ENCODE measurements at places on chromosomes 5 and 9.
A peak's percentile ranks its signal among the peaks of the same experiment; 100 is the strongest.

DNA sequence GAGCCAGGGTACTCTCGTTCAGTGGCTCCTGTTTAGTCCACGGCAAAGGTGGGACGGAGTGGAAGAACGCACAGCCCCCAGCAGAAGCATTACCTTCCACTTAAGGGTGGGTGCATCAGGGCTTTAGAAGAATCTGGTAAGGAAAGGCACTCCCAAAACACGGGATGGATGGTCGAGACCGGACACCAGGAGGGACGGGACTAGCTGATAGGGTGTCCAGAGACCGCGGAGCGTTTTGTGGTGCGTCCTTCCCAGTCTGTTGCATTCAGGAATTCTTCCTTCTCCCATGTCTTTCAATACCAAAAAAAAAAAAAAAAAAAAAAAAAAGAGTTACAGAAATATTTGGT is 545 bp upstream of the CTSV start:
- peak; percentile 52 for DNase-seq

- peak; percentile 70 for DNase-seq
These were observed 202.7 kb upstream of the CDKN2B start for GRCh38 chr9:22211588-22212360.

DNA sequence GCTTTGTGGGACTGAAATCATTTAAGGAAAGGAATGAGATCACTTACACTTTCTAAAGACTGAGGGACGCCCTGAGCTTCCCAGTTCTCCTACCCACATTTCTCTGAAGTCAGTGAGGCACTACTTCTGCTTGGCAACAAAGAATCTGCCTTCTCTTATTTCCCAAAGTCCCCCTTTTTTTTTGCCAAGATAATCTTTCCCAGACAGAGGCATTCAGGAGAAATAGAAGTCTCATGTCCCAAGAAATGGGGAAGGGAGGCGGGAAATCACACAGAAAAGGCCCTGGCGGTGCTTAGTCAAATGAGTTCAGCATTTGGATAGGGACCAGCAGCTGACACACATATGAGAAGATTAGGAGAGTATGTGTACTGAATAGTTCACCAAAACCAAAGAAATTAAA is 159.7 kb downstream of the MUSK start:
- DNase-seq = no peak

DNA sequence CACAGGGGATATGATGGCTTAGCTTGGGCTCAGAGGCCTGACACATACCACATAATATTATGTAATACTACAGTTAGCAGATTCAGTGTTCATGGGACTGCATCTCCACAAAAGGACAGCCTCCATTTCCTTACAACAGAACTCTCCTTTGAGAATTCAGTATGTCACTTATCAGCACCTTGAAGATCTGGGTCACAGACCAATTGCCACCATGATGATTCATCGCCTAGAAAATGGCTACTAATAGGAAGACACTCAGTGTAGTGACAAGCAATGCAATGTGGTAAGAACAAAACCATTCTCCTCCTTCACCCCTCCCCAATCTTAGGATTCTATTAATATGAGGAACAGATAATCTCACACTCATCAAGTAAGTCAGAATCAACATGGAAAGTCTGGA is 38.7 kb upstream of the PRLR start:
- no peak for DNase-seq

- DNase-seq = no peak
These were observed 69.8 kb upstream of the SLC1A3 start for GRCh38 chr5:36536616-36537005.

- no peak for DNase-seq
These were observed 275.5 kb downstream of the GLIS3 start for GRCh38 chr9:4024281-4024777.

- no peak for DNase-seq
These were observed 79.3 kb downstream of the TMC1 start for GRCh38 chr9:72600671-72601070.

DNA sequence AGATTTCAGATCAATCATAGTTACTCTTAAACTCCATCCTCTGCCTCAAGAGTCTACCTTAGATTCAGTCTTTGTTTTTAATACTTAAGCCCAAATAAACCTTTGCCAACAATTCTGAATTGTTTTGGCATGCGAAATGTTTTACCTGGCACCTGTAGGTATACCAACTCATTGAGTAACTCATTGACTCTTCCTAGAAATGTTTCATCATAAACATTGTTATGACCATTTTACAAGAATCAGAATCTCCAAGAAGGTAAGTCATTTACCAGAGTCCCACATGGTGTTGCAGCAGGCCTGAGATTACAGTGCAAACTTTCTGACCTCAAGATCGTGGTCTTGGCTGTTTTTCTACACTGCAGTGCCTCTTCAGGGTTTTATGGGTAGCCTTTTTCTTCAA is 750.4 kb downstream of the BRINP1 start:
- no peak for DNase-seq

DNA sequence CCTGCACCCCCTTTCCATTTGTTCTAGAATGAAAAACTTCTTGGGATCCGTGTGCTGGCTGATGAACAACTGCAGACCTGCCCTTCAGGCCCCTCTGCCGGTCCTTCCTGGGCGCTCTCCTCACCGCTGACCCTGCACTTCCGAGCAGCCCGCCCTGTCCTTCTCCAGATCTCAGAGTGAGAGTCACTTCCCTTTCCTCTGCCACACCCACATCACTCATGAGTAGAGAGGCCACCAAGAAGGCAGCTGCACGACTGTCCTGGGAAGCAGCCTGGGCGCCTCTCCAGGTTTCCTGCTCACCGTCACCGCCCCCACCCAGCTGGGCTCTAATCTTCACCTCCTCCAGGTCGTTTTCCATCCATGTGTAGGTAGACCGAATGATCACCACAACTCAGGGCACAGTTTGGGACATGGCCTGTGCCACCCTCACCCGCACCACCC is 35.0 kb upstream of the NSMF start:
- DNase-seq = no peak

GRCh38 chr9:121755581-121755980 is 104.1 kb downstream of the DAB2IP start:
- no peak for DNase-seq

DNA sequence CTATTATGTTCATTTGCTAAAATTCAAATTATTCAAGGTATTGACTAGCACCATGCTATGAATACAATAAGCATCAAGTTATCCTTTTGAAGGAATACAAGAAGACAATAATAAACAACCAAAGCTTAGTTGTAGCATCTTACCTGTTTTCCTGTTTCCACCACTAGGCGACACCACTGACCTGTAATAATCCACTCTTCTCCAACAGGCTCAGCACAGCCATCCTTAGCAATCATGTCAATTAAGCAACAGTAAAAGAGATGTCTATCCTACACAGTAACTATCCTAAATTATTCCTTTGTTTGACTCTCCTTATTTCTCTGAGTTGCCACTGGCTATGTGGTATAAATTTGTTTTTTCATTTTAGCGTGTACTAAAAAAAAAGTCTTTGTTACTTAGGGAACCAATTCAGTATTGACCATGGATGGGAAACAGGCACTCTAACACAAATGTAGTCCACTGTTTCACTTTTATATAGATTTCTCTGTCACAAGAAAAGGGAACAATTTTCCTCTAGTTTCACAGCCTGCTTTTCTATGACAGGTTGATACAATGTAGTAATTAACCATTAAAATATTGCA is 46.2 kb downstream of the PCA3 start:
- peak; percentile 40 for DNase-seq

DNA sequence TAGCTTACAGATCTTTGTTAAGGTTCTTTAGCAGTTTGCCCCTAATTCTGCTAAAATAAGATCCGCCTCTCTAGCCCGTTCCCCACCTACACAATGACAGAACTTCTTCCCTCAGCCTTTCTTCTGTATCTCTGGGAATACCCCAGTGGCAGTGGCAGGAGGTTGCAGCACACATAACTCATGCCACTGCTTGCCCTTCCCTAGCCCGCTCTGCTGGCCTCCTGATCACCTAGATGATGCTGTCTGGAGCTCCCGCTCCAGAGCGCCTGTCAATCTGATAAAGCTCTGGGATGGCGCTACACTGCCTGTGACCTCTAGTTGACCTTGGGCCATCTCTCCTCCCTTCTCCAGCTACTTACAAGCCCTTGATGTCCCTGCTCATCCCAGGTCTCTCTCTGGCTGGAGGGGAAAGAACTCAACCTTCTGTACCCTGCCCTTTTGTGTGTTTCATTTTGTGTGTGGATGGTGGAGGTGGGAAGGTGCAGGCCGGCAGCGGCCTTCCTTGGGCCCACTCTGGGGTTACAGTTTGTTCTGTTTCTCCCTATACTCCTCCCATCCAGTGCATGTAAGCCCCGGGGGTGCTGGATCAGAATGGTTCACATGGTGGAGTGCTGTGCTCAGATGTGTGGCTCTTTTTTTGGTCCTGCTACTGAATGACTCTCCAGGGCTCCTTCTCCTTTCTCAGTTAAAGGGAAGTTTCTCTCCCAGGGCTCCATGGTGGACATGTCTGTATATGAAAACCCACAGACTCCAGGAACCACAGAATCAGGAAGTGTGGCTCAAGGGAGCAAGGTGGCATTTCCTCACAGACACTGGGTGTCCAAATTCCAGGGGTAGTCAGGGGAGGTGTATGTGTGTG is 29.1 kb downstream of the MTX3 start:
- DNase-seq = no peak

DNA sequence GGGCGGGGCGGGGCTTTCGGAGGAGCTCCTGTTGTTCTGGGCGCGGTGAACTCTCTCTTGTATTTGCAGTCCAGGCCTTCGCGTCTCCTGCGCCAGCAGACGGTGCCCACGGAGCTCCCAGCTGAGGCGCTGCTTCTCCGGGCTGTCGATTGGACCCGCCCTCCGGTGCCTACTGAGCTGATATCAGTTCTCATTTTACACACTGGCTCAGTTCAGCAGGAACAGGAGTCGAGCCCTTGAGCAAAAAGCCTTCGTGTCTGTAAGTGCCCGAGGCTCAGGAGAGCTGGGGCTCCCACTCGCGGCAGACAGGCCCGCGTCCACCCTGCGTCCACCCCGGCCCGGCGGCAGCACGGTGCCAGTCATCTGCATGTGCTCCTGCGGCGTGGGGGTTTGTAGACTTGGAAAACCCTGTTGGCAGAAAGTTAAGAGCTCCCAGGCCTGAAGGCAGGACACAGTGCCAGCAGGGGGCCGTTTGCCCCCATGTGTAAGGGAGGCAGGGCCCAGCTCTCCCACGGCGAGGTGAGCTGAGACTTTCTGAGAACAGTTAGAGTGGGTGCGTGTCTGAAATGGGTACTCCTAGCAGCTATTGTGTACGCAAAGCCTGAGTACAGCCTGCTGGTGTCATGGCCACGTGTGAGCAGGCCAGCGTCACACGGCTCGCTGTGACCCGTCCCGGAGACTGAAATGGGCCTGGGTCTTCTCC is 231.5 kb downstream of the FANCC start:
- no peak for DNase-seq

- DNase-seq = no peak
These were observed 103.6 kb upstream of the IER5L start for GRCh38 chr9:129281506-129282145.

- DNase-seq = no peak
These were observed 354.3 kb upstream of the CDH9 start for GRCh38 chr5:27392716-27393115.

GRCh38 chr9:137021979-137022661 is 5.9 kb downstream of the ABCA2 start:
- peak; percentile 74 for DNase-seq

- no peak for DNase-seq
These were observed 3.3 kb upstream of the LHX2 start for GRCh38 chr9:124008303-124008693.

DNA sequence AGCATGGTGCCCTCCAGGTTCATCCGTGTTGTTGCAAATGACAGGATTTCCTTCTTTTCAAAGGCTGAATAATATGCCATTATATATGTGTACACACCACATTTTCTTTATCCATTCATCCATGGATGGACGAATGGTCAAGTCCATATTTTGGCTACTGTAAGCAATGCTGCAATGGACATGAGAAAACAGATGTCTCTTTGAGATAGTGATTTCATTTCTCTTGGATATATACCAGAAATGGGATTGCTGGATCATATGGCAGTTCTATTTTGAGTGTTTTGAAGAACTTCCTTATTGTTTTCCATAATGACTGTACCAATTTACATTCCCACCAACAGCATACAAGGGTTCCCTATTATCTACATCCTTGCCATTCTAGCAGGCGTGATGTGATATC is 67.9 kb downstream of the TEK start:
- no peak for DNase-seq

- DNase-seq = no peak
These were observed 74.4 kb downstream of the TRIO start for GRCh38 chr5:14217587-14217986.

GRCh38 chr9:131270171-131271015 is 5.9 kb downstream of the FAM78A start:
- no peak for DNase-seq

DNA sequence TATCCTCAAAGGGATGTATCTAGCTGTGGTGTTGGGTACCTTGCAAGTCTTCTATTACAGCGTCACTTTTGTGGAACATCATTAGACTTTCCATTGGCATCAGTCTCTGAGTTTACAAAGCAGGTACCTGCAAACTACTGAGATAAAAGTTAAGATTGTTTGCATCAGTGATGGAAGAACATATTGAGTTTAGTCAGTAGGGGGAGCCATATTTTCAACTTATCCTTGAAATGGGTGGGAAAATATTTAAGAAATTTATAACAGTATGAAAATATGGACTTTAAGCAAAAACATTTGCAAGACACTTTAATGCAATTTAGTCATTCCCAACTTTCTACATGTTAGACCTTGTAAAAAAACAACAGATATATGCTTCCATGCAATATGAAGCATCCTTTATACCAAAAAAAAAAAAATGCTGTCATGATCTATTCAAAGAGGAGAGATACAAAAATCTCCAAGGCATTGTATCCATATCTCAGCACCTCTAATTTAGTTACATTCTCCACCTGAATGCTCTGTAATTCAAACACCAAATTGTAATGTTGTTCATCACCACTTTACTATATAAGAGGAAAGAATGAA is 98.6 kb upstream of the ADAMTS19 start:
- DNase-seq = no peak

DNA sequence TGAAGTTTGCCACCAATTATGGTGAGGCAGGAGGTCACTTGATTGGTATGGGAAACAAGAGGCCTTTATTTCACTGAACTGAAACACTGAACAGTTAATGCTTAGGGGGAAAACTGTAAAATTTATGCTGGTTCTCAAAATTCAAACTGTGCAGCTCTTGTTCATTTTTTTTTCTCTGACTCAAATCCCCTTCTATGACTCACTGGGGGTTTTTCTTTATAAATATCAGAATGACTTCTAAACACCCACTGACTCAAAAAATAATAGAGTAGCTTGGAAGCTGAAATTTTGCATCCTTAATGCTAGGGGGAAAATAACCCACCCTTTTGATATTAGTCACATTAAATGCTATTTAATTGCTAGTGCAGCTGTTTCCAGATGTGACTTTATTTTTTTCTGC is 24.1 kb upstream of the OTP start:
- no peak for DNase-seq

GRCh38 chr9:125620216-125620615 is 86.8 kb downstream of the MAPKAP1 start:
- DNase-seq = no peak

DNA sequence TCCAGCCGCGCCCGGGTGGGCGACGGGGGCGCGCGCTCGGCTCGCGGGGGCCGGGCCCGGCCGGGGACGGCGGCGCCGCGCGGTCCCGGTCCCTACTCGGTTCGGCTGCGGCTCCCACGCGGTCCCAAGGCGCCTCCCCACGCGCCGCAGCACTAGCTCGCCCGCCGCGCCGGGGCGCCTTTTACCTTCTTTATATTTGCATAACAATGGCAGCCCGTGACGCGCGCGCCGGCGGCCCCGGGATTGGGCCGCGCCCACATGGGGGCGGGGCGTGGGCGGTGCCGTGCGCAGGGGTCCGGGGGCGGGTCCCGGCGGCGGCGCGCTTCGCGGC is at the start of gene NRARP:
TSS of gene NRARP (minus strand) at position 154 of the 331 bp plus-strand sequence. CDS start 343 bp downstream, outside the sequence.
- DNase-seq = no peak

GRCh38 chr5:178786859-178787499 is 56.5 kb upstream of the ZNF354A start:
- DNase-seq = peak; percentile 90
